Tibial nerve (tissue), 4 donors: ENCODE measurements at places on chromosomes 5 and 9. TPM values are rescaled to one million over a fixed set of nuclear protein-coding genes. Genes with fewer than 3 reads are reported as not detected.

ACER2 gene
- 7.4 TPM for total RNA-seq

DNA sequence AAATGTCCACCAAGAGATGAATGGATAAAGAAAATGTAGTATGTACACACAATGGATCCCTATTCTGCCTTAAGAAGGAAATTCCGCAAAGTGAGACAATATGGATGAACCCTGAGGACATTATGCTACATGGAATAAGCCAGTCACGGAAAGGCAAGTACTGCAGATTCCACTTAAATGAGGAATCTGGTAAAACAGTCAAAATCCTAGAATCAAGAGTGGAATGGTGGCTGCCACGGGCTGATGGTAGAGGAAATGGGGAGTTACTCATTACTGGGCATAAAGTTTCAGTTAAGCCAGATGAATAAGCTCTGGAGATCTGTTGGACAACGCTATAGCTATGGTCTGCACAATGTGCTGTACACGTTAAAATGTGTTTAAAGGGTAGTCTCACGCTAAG lies 47.2 kb downstream of the STK10 start:
- no peak for DNase-seq
- H3K4me1 ChIP-seq: no peaks in the 10 kb centered on the region
- peak overlapping the region; percentile 85 for H3K27ac ChIP-seq
- H3K27me3 ChIP-seq: no peaks in the 10 kb centered on the region
- no peak overlapping the region for H3K4me3 ChIP-seq

- no peaks in the 10 kb centered on the region for H3K27me3 ChIP-seq
- no peaks in the 10 kb centered on the region for H3K36me3 ChIP-seq
- peaks cover 3% of the 10 kb centered on the region for H3K4me1 ChIP-seq
- H3K4me3 ChIP-seq: no peak overlapping the region
- no peak for DNase-seq
Measured at GRCh38 chr9:617445-618085, 223.9 kb upstream of the DMRT1 start.

- H3K4me3 ChIP-seq: no peak overlapping the region
- no peaks in the 10 kb centered on the region for H3K36me3 ChIP-seq
- H3K27me3 ChIP-seq: no peaks in the 10 kb centered on the region
- H3K4me1 ChIP-seq: no peaks in the 10 kb centered on the region
- no peak overlapping the region for H3K27ac ChIP-seq
Measured at GRCh38 chr5:84215521-84215920, 169.2 kb downstream of the EDIL3 start.

DNA sequence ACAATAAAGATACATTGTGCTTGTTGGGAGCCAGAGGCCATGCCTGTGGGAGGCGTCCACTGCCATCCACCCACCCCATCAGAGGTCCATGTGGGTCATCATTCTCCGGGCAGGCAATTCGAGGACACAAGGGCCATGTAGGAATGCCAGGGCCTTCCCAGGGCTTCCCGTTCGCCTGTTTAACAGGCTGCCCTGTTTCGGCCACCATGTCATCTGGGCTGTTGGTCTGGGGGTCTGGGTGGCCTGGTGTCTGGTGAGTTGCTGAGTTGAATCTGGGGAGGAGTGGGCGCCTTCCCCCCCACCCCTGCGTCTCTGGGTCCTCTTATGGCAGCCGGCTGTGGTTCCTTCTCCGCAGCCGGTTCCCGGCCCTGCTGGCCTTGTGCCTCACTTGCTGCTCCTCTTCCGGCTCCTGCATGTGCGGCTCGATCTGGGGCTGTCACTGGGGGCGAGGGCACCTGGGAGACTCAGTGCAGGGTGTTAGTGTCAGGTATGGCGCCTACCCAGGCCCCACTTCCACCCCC lies 117.4 kb downstream of the WNK2 start:
- no peak overlapping the region for H3K4me3 ChIP-seq
- no peaks in the 10 kb centered on the region for H3K36me3 ChIP-seq
- H3K27ac ChIP-seq: peak overlapping the region; percentile 66
